ENCODE measurements at places on chromosomes 7 and 10.
A peak's percentile ranks its signal among the peaks of the same experiment; 100 is the strongest.

DNA sequence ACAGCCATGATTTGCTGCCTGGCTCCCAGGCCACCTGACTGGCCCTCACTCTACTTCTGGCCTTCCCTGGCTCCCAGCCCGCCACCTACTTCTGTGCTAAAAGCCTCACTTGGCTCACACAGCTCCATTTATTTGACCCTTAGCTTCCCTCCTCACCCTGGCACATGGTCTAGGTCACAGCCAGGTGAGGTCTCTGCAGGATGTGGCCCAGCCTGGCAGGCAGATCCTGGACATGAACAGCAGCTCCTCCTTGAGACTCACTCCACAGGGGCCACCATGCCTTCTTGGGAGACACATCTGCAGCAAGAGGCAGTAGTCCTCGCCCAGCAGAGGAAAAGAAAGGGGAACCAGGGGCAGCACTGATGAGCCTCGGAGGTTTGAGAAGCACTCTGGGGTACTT lies 64.6 kb downstream of the GRID1 start:
- DNase-seq: no peak

- DNase-seq: no peak
Observed at GRCh38 chr10:60044971-60045370, 138.6 kb upstream of the CCDC6 start.

GRCh38 chr7:157010588-157011332 lies at the start of gene MNX1:
Gene MNX1, minus strand, starts transcription at chr7:157010663. Its CDS starts 313 bp downstream, at chr7:157010350.
- peak; percentile 52 for DNase-seq

DNA sequence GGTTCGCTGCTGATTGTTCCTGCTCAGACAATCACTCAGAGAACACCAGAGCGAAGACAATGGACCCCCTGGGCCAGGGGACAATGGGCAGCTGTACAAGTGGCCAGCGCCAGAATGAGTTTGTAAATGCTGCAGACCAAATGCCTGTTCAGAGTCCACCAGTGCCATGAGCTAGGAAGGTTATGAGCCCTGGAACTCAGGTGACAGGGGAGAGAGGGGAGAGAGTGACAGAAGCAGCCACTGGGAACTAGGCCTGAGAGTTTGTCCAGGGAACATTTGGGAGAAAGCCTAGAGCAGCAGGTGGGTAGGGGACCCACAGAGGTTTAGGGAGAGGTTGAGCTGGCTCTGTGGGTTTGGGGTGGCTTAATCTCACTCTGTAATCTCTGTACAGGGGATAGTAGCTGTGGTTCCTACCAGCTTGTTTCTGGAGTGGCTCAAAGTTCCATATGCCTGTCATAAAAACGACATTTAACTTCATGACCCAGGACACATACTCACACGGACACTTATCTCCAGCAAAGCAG lies 60.4 kb downstream of the C10orf105 start:
- DNase-seq: no peak
